Forelimb muscle (tissue), 1 donor: ENCODE measurements at places on chromosomes 11 and 22. TPM values are rescaled to one million over a fixed set of nuclear protein-coding genes. Genes with fewer than 3 reads are reported as not detected.
A peak's percentile ranks its signal among the peaks of the same experiment; 100 is the strongest.

- no peak for DNase-seq
Observed at GRCh38 chr11:117197516-117198456, 1.4 kb upstream of the TAGLN start.

- DNase-seq: no peak
Observed at GRCh38 chr11:12534549-12534948, 139.7 kb upstream of the TEAD1 start.

GRCh38 chr11:17798253-17798652 is 63.7 kb downstream of the KCNC1 start:
- no peak for DNase-seq

- DNase-seq: no peak
Observed at GRCh38 chr22:39303358-39303757, 16.1 kb downstream of the RPL3 start.

DNA sequence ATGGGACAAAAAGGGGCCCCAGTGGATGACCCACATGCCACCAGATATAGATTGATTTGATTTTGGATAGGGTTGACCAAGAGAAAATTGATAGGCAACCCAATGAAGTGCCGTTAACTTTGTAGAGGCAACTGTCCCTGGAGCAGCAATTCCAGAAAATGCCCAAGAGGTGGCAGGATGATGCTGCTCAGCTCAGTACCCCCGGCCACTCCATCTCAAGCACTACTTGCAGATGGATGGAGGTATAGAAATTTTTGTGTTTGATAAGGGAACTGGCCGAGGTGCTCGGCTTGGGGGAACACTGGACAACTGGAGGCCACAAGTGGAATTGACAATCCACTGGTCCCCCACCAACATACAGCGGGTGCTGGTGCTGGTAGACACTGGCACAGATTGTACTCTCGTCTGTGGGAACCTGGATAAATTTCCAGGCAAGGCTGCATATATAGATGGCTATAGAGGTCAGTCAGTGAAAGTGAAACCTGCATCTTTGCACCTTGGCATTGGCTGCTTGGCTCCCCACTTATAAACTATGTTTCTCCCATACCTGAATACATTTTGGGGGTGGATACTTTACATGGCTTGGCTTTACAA is 86.3 kb downstream of the CCDC83 start:
- no peak for DNase-seq

DNA sequence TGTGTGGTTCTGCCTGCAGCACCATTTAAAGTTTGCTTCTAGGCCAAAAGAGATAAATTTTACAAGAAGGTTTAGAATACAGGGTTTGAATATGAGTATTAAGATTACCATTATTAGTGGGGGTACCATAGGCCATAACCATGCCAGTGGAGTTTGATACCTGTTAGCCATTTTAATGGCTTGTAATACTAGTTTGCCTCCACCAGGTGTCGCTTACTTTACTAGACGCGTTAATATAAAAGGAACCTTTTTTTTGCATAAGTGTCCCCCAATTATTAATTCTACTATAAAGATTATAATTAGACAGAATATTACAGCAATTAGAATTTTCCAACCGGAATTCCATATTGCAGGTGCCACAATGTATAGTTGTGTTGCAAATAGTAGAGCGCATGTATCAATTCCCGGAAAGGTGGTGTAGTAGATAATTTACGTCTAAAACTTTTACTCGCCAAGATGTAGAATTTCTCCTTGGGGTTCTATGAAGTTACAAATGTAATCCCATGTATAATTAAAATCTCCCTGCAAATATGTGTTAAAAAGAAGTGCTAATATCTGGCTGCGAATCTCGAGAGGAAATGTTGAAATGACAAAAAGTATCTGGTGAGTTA is 16.1 kb downstream of the MS4A6E start:
- DNase-seq: no peak

GRCh38 chr11:67435031-67435726 is 2.3 kb downstream of the PTPRCAP start:
- DNase-seq: no peak

GRCh38 chr11:97888641-97889040 is 1132.1 kb upstream of the CNTN5 start:
- no peak for DNase-seq

- DNase-seq: no peak
Observed at GRCh38 chr11:28566339-28567089, 458.3 kb downstream of the METTL15 start.

GRCh38 chr11:74037309-74037708 is 28.4 kb upstream of the UCP3 start:
- no peak for DNase-seq

- DNase-seq: no peak
Observed at GRCh38 chr11:59204746-59205145, 8.0 kb downstream of the MPEG1 start.

- no peak for DNase-seq
Observed at GRCh38 chr22:30079952-30080533, at the start of gene HORMAD2. TSS of gene HORMAD2 (plus strand) at chr22:30080464. CDS start at chr22:30093953, 13,489 bp downstream.

DNA sequence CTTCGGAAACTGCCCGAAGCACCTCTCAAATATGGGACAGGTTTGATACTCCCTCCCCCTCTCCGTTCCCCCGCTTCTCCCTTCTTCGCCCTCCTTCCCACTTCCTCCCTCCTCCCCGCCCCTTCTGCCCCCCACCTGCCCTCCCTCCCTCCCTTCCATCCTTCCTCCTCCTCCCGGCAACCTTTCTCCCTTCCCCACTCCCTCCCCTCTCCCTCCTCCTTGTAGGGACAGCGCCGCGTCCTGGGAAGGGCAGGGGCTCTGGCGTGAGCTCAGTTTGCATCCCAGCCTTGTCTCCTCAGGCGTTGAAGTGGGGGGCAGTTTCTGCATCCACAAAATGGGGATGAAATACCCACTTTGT is 6.1 kb upstream of the NFAM1 start:
- no peak for DNase-seq

DNA sequence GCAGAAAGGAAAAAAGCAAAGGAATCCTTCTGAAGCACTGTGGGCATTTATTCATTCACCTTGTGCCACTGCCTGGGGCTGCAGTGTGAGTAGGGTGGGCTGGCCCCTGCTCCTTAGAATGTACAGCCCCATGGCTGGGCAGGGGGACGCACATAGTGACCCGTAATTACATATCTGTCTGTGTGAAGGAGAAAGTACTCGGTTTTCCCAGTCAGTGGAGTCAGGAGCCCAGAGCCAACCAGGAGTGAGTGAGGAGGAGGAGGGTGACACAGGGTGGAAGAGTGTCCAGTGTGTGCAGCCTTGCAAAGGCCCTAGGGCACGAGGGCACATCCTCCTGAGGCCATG is 91.9 kb downstream of the CDKN1C start:
- no peak for DNase-seq

DNA sequence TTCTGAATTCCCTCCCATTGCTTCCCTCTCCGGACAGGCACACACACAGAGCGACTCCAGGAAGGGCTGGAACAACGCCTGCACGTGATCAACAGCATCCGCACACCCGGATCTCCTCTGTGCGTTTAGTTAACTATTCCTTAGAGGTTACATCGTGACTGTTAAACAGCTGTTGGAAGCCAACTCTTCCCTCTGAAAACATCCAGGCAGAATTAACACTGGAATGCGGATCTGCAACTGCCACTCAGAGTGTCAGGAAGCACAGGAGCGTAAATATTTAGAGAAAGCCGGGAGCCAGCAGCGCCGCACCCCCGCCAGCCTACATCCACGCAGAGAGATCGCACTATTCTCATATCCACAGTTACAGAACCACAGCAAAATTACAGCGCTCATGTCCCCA is 46.2 kb downstream of the SHANK2 start:
- peak; percentile 45 for DNase-seq

DNA sequence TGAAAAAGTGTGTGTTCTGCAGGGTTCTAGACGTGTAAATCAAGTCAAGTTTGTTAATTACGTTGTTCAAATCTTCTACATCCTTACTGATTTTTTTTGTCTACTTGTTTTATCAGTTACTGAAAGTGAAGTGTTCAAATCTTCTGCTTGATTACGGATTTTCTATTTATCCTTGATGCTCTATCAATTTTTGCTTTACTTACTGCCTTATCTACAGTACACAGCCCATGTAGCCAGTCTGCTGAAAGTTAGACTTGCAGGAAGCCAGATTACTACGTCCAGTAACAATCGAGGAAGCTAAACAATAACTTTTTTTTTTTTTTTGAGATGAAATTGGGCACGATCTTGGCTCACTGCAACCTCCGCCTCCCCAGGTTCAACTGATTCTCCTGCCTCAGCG is 15.6 kb upstream of the C11orf24 start:
- no peak for DNase-seq

- peak; percentile 85 for DNase-seq
Observed at GRCh38 chr11:122101625-122102291, 14.3 kb downstream of the BLID start.

- DNase-seq: no peak
Observed at GRCh38 chr11:80432057-80432456, 991.2 kb upstream of the TENM4 start.

- DNase-seq: no peak
Observed at GRCh38 chr11:61294717-61295595, at the start of gene VWCE. TSS of gene VWCE (minus strand) at chr11:61295316. CDS start at chr11:61295037, 279 bp downstream.

DNA sequence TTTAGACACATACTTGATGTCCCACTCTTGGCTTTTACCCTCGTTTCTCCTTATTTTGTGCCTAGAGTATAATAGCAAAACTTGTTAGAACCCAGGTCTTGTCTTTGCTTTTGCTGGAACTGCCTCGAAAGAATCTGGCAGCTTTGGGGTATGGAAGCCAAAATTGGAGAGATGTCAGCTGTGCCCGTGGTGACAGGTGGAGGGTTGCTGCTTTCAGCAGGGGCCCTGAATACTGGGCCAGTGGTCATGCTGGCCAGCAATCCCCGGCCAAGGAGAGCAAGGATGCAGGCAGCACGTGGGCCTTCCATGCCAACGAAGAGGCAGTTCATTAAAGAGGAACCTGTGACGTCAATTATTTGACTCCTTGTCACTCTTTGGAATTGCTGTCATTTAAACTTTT is 181.1 kb downstream of the HIPK3 start:
- no peak for DNase-seq

DNA sequence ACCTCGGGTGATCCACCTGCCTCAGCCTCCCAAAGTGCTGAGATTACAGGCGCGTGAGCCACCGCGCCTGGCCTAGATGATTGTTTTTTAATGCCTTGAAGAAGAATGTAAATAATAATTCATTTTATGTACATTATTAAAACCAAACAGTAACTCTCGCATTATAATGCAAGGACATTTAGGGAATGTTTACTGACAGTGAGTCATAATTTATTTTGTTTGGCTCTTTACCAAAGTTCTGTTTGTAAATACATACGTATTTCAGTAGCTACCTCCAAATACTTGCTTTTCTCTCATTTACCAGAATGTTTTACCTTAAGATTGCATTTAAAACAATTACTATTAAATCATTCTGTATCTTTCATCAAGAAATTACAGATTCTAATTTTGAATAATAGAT is 3.0 kb downstream of the RAB39A start:
- no peak for DNase-seq

DNA sequence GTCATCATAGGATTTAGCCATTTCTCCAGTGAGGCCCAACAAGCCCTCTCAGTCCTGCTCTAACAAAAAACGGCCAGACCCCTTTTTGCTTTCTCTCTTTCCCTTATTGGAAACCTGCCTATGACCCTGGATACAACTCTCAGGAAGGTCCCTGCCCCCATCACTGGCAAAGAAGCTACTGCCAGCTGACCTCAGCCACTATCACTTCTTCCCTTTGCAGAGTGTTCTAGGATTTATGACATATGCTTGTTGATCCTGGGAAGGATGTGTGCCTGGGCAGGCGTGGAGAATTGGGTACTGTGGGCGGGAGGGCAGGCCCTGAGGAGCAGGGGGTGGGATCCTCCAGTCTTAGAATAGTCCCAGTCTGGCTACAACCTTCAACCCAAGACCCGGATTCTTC is 7.5 kb downstream of the PGAP2 start:
- no peak for DNase-seq

DNA sequence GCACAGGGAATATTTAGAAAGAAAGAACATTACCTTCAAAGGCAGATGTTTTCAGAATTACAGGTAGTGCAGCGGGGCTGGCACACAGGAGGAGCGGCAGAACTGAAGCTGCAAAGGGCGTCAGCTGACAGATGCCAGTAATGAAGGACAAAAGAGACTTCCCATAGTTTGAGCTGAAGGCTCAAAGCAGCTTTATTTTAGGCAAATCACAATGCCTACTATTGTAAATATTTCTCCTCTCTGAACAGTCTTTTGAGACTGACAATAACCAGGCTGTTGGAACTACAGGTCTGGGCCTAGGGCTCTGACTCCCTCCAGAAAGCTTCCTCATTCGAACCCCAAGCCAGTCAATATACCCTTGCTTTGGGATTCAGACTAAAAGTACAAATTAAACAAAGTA is 256.9 kb upstream of the NARS2 start:
- no peak for DNase-seq

- no peak for DNase-seq
Observed at GRCh38 chr11:38680166-38680565, 2082.1 kb upstream of the RAG2 start.

DNA sequence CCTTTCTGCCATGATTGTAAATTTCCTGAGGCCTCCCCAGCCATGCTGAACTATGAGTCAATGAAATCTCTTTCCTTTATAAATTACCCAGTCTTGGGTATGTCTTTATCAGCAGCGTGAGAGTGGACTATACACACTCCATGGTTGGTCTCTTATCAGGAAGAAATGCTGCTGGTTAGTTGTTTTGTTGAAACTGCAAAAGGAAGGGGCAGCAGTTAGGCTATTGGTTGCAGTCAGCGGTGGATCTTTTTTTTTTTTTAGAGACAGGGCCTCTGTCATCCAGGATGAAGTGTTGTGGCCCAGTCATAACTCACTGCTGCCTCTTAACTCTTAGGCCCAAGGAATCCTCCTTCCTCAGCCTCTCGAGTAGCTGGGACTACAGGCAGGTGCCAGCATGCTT is 51.7 kb downstream of the HSD17B12 start:
- DNase-seq: no peak

The PITPNM1 gene
- polyA plus RNA-seq: 6.3 TPM

The ISX gene
- not detected for polyA plus RNA-seq

The GAL gene
- polyA plus RNA-seq: 0.28 TPM

The APOA4 gene
- not detected for polyA plus RNA-seq

The MS4A3 gene
- polyA plus RNA-seq: 0.80 TPM

The ALX4 gene
- 2.4 TPM for polyA plus RNA-seq

The OR52A1 gene
- 0.03 TPM for polyA plus RNA-seq

The GLYATL1B gene
- not detected for polyA plus RNA-seq

The PDHX gene
- polyA plus RNA-seq: 28.3 TPM

The RTN4RL2 gene
- 37.2 TPM for polyA plus RNA-seq

The ZDHHC8 gene
- 41.3 TPM for polyA plus RNA-seq

The NLRP14 gene
- polyA plus RNA-seq: not detected

The GAL3ST1 gene
- 6.0 TPM for polyA plus RNA-seq

The SPINDOC gene
- 20.1 TPM for polyA plus RNA-seq

The CCDC89 gene
- polyA plus RNA-seq: 2.8 TPM

The PHETA2 gene
- 18.3 TPM for polyA plus RNA-seq

The ENTHD1 gene
- not detected for polyA plus RNA-seq

The MAFF gene
- 4.8 TPM for polyA plus RNA-seq

The CD82 gene
- 77.0 TPM for polyA plus RNA-seq

The SOX6 gene
- 22.8 TPM for polyA plus RNA-seq

The OR4S1 gene
- not detected for polyA plus RNA-seq

The ARVCF gene
- polyA plus RNA-seq: 122 TPM

The ZNF280B gene
- 4.2 TPM for polyA plus RNA-seq

The CASP4 gene
- 23.0 TPM for polyA plus RNA-seq

The RFPL2 gene
- polyA plus RNA-seq: 0.16 TPM

The OR51I1 gene
- not detected for polyA plus RNA-seq

The FAM181B gene
- 0.10 TPM for polyA plus RNA-seq

The RPS6KA4 gene
- polyA plus RNA-seq: 12.3 TPM
